Activated CD4-positive, alpha-beta T cell treated with anti-CD3 and anti-CD28 coated beads for 4 hours (primary cell): ENCODE measurements at places on chromosomes 12 and 14.
A peak's percentile ranks its signal among the peaks of the same experiment; 100 is the strongest.

DNA sequence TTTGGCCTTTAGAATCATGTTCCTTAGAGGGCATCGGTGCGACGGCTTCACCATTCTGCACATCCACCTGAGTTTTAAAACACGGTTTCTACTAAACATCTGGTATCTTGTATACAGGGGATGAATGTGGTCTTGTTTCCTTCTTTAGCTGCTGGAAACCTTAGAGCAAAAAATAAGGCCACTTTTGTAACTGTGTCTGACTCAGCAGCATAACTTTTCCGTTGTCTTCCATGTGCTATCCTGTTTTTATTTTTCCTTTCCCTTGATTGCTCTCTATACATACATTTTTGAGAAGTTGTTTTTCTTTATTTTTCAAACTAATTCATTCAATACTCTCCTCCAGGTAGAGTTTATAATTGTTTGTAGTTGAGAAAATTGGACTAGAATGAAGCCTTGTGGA, 108.8 kb upstream of the PCED1B start:
- DNase-seq, result no peak

- no peak for DNase-seq
Measured at GRCh38 chr14:99137913-99138571, 134.0 kb downstream of the BCL11B start.

DNA sequence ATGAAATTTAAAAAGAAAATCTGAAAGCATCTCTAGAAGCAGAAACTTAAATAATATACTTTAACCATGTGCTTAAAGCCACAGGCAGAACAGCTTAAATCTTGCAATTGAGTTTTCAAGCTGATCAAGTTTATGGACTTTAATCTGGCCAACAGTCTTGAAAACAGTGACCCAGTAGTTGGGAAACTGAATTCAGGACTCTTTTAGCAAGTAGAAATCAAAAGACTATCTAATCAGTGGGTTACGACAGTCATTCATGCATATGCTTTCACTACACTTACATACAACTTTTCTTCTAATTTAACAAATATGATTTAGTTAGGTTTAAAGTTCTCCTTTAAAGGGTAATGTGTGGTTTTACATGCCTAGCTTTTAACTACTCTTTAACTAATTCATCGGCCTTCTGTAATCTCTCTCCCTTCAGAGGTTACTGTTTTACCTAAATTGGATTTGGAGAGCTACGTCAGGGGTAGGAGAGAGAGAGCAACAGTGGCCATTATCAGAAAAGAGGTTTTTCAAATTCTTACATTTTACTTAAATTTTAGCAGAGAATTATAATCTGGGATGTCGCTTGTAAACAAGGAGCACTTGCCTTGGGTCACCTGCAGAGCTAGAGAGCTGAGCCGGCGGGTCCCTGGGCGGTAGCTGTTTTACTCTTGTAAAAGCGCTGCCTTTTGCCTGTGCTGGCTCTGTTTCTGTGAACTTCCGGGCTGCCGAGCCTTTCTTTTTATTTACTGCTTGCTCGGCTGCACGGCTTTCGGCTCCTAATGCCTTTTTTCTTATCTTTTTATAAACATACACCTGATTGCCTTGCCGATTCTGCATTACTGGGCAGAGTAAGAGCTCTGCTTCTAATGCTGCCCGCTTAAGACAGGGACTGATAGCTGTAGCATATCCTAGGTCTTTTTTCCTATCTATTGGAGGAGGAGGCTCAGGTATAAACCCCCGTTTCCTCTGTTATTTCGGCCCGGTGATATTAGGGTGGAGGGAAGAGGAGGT, 17.4 kb upstream of the LYZ start:
- DNase-seq, result peak; percentile 48

GRCh38 chr12:3329361-3329760, 161.6 kb upstream of the PRMT8 start:
- no peak for DNase-seq

DNA sequence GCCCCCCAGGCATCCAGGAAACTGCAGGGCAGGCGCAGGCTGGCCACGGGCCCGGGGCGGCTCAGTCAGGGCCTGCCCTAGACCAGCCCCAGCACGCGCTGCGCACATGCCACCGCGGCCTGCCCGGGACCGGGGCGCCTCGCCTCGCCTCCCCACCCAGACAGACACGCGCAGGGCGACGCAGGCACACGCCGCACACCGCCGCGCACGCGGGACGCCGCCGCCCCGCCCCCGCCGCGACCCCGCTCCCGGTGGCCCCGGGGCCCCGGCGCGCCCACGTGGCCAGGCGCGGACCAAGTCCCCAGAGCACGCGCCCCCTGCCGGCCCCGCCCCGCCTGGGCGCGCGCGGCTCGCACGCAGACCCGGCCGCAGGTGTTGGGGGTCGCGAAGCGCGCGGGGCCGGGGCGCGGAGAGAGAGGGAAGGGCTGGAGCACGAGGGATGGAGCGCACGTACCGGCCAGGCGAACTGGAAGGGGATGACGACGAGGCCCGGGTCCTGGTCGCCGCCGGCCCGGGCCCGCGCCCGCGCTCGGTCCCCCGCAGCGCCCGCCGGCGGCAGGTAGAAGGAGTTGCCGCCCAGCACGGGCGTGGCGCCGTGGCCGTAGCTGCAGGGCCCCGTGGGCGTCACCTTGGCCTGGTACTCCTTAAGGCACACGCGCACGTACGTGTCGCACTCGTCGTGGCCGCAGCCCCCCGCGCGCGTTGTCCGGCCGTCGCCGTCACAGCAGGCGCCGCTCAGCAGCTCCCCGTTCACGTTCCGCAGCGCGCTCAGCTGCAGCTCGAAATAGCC, 1.1 kb downstream of the JAG2 start:
- DNase-seq, result no peak

DNA sequence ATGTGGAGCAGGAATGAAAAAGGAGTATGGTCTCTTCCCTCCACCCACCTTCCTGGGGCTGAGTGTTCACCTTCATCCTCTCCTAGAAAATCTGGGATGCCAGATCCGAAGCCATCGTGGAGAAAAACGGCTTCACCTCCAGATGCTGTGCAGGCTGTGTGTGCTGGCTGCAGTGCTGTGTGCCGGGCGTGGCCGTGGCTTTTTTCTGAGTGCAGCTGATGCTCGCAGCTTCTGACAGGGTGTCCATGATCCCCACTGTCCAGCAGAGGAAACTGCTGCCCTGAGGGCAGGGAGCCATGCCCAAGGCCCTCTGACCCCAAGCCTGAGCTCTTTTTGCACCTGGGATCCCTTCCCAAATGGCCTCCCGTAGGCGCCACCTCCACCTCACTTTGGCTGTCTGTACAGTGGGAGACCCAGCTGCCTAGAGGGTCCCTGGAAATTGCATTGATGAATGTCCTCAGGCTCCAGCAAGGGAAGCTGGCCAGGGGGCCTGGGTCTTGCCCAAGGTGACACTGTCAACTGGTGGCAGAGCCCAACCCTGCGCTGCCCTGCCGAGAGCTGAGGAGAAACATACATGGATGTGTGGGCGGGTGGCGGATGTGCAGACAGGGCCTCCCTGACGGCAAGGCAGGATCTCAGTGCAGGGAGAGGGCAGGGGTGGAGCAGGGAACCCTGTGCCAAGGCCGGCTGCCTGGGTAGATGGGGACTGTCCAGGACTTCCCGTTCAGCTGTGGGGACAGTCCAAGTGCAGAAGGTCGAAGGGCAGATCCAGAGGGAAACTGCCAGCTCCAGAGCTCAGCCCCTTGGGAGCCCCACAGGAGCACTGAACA, 53.3 kb downstream of the BEGAIN start:
- peak; percentile 1 for DNase-seq

DNA sequence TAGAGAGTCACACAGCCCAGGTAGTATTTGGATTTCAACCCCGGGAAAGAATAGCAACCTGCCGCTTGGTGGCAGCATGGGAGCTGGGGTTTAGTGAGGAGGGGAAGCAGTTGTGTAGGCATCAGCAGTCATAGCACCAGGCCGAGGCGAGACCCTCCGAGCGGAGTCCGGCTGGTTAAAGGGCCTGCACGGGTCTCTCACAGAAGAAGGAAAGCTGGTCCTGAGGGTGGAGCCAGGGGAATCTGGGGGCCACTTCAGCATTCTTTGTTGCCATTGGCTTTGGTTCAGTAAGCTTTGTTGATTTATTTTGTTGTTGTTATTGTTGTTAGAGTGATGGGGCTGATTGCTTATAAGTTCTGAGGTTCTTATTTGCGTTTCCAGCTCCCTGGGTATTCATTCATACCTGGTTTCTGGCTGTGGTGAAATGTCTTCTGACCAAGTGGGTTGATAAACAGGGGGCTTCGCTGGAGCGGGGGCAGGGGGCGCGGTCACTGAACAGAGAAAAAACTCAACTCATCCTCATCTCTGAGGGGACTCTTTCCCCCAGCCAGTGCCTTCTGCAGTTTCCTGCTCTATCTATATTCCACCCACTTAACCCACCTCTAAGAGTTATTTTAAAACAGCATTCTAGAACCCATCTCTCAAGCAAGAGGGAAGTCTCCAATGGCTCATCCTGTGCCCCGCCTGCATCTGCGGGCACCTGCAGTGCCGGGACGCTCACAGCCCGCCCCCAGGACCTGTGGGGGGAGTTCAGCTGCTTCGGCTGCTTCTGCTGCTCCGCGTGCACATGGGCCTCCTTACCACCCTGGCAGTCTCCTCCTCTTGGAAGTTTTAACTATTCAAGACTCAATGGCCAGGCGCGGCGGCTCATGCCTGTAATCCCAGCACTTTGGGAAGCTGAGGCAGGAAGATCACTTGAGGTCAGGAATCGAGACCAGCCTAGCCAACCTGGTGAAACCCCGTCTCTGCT, 11.6 kb downstream of the CKB start:
- no peak for DNase-seq

- DNase-seq, result no peak
Measured at GRCh38 chr12:89073659-89074058, 278.6 kb downstream of the DUSP6 start.

DNA sequence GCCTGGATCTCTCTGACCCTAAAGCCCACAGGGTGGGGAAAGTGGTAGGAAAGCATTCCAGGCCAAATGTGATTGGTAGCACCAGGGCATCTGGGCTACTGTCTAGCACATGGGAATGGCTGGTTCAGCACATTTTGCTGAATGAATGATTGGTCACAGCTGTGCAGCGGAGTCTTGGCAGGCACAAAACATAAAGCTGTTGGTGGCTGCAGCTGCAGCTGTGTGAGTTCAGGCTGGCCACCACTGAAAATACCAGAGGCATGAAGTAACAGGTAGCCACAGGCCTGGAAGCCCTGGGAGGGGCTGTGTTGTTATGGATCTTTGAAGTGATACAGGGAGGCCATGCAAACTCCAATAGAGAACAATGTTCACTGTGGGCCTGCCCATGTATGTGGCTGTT, 72.7 kb downstream of the MYRFL start:
- no peak for DNase-seq

- peak; percentile 7 for DNase-seq
Measured at GRCh38 chr14:71855399-71856036, 76.7 kb upstream of the RGS6 start.

DNA sequence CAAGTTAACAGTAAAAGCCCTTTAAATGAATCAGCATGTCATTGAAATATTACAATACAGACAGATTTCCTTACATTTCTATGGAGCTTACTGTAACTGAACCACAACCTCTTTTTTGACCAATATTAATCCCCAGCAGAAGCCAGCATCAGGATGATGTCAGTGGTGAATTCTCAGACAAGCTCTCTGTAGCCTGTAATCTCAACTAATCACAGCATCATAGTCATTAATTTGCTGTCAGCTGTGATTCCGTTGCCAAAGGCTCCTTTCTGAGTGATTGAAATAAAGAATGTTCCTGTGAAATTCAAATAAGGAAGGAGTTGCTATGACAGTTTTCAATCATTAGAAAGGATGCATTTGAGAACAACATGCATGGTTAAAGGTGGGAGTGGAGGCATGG, 323.1 kb downstream of the PDZRN4 start:
- no peak for DNase-seq

GRCh38 chr12:12533238-12533829, 29.3 kb downstream of the DUSP16 start:
- no peak for DNase-seq

- no peak for DNase-seq
Measured at GRCh38 chr12:66065641-66066136, 64.9 kb downstream of the LLPH start.

DNA sequence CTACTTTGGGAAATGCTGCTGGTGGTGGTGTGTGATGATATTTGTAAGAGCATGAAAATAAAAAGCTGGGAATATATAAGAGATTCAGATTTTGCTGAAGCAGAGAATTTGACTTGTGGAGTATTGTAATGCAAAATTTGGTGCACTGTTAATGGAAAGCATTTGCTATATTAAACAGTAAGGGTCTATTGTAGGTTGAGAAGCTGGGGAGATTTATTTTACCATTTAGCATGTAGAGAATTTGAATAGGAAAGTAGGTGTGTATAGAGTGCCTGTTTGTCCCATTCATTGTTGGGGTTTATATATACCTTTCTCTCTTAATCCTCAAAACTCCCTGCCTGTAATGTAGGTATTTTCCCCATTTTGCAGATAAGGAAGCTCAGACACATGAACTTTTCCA, 48.4 kb downstream of the CRADD start:
- no peak for DNase-seq

- no peak for DNase-seq
Measured at GRCh38 chr14:66601932-66602578, 94.1 kb downstream of the GPHN start.

GRCh38 chr12:2560356-2560755, 234.4 kb upstream of the FKBP4 start:
- DNase-seq, result no peak

DNA sequence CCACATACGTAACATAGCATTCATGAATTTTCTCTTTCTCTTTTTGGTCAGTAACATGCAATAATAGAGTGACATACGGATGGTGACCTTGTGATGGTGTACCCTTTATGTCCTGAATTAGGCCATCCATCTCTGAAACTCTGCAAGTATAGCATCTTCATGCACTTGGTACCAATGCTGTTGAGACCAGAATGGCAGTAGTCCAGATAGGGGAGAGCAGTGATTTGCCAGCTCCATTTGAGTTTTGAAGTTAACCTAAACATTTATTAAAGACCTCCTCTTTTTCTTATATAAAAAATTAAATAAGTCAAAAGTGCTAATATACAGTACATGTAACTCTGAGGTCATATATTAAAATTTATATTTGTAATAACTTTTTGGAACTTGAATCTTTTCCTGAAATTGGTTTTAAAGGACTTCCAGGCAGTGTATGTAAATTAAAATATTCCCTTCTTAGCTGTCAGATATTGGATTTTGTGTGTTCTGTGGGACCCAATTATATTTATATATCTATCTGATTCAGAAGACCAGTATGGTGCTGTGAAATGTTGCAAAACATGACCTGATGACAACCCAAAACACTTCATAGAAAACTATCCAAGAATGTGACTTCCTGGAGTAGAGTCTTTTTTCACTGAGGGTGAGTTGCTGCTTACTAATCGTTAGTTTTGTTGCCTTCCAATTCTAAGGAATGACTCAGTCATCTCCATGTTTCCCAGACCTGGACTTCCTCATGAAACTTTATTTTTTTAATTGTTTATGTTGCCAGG, 3.5 kb downstream of the ELK3 start:
- DNase-seq, result no peak
